D341Med (cell line): ENCODE measurements at places on chromosomes 11 and 22.

DNA sequence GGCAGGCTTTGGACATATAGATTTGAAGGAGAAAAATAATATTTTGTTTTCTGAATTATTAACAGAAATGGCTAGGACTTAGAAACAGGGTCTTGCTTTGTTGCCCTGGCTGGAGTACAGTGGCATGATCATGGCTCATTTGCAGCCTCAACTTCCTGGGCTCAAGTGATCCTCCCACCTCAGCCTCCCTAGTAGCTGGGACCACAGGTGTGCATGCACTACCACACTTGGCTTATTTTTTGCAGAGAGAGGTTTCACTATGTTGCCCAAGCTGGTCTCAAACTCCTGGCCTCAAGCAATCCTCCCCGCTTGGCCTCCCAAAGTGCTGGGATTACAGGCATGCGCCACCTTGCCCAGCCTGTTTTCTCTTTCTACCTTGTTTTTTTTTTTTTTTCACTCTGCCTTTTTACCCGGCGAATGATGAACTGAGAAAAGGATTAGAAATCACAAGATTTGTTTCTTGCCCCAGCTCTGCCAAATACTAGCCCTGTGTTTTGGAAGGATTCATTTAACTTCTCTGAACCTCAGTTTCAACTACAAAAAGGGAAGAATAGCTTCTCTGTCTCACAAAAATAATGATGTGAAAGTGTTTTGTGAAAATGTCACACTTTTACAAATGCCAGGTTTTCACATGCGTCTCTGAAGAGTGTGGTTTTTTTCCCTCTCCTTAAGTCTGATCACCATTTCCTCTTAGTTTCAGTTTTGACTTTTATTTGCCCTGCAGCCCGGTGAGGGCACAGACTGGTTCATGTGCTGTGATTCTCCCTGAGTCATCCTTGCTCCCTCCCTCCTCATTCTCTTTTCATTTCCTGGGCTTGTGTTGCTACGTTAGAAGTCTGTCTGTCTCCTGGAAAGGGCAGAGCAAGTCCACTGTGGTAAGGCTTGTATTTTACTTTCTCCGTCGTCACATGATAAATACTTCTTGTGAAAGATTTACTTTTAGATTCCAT is 67.7 kb downstream of the BCL2L13 start:
- DNase-seq, result no peak

DNA sequence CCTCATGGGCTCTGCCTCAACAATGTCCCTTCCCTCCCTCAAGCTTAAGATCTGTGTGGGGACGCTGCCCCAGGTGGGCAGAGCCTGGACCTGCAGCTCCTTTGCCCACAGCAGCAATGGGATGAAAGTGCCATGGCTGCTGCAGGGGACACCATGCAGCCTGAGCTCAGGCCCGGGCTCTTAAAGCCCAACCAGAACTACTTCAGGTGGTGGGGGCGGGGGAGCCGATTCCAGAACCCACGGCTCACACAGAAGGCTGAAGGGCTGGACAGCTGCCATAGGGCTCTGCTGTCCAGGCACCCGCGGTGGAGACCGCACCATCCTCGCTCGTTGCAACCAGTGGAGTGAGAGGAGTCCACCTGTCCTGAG is 12.5 kb downstream of the CHID1 start:
- peak; percentile 81 for DNase-seq

- DNase-seq, result no peak
Measured at GRCh38 chr11:76071090-76071489, 135.2 kb downstream of the WNT11 start.

DNA sequence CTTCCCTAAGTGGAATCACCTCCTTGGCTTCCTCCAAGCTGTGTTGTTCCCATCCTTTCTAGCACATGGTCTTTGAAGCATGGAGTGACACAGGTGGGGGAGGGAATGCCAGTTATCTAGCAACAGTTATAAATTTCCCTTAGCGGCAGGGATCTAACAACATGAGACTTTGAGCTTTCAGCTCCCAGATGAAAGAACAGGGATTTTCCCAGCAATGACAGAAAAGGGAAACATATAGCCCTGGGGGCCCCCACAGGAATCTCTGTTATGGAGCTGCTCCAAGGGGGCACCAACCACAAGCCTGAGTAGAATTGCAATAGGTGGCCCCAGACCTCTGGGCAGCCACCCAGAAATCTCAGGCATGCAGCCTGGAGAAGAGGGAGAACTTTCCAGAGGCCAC is 163.0 kb downstream of the GRIK4 start:
- DNase-seq, result no peak
